ENCODE measurements at places on chromosomes 5 and 9. TPM values are rescaled to one million over a fixed set of nuclear protein-coding genes. Genes with fewer than 3 reads are reported as not detected.

Gene KCNMB1
- not detected for total RNA-seq

Gene IFNA21
- total RNA-seq = not detected

Gene NCS1
- total RNA-seq = 26.5 TPM

Gene SPATA31A3
- total RNA-seq = not detected

Gene SOX30
- total RNA-seq = not detected

Gene SURF6
- 12.0 TPM for total RNA-seq

Gene GGTA1
- total RNA-seq = not detected

Gene SARDH
- 11.9 TPM for total RNA-seq

Gene PCDHB11
- 0.29 TPM for total RNA-seq
